ENCODE measurements at places on chromosomes 1 and 21. TPM values are rescaled to one million over a fixed set of nuclear protein-coding genes. Genes with fewer than 3 reads are reported as not detected.

DNA sequence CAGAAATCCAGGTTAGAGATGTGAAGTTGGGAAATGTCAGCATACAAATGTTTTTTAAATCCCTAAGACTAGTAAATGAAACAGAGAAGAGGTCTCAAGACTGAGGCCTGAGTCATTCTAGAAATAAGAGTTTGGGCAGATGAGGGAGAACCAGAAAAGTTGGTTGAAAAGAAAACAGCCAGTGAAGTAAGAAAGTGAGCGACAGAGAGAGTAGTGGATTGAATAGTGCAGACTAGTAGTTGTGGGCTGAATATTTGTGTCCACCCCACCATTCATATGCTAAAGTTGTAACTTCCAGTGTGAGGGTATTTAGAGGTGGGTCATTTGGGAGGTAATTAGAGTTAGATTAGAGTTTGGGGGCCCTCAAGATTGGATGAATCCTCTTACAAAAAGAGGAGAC is 889.2 kb downstream of the TTLL7 start:
- no peak for DNase-seq

DNA sequence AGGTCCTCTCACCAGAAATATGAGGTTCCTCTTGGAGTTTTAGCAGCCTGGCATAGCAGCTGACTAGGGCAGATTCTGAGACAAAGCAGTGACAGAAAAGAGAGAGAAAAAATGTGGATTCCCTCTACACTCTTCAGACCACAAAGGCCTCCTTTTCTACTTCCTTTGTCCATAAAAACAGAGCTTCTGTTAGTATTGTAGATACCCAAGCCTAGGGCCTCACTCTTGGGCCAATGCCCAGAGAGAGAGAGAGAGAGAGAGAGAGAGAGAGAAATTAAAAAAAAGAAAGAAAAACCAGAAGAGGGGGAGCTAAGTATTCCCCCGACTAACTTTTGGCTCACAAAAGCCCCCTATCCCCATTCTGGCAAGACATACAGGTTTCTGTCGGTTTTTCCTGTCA is 2.4 kb upstream of the ZRANB2 start:
- DNase-seq, result no peak

DNA sequence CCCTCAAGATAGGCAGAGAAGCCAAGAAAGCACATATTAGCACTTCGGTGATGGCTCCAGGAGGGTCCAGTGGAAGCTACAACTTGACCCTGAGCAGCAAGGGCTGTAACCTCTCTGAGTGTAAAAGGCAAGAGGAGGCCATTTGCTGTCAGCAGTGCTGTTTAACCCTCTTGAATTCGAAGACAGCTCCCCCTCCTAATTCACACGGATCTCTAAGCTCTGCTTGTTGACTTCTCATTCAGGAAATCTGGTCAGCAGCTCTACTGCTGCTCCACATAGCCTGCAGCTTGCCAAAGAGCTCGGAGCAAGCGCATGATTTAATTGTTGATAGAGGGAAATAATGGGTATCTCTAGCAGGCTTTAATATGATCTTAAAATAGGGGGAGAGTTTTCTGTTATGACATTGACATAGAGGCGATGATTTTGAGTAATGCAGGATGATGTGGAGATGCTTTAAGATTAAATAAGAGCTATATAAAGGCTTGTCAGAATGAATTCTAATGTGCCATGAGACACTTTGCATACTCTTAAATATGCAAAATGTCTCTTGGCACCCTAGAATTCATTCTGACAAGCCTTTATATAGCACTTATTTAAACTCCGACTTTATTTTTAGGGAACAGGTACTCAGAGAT is 79.4 kb upstream of the USH2A start:
- no peak for DNase-seq

GRCh38 chr1:178263341-178263740 is 169.4 kb downstream of the RASAL2 start:
- DNase-seq, result no peak

DNA sequence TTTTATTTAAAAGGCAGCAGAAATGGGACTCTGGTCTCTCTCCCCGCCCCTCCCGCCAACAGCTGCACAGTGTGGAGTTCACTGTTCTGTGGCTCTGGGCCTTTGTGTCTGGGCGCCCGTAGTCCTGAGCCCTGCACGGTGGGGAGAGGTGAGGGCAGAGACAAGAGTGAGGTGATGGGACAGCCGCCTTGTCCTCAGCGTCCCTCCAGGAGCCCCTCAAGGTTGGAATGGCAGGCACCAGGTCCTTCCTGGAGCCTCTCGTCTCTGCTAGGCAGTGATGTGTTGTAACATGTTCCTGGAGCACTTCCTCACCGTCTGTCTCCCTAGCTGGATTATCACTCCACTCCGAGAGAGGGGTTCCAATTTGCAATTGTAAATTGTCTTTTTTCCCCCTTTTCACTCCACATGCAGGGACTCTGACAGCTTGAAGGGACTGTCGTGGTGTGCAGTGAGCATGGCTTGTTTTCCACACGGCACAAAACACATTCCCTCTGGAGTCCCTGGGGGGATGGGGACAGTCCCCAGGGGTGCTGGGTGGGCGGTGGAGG is 44.6 kb upstream of the C1orf174 start:
- no peak for DNase-seq

DNA sequence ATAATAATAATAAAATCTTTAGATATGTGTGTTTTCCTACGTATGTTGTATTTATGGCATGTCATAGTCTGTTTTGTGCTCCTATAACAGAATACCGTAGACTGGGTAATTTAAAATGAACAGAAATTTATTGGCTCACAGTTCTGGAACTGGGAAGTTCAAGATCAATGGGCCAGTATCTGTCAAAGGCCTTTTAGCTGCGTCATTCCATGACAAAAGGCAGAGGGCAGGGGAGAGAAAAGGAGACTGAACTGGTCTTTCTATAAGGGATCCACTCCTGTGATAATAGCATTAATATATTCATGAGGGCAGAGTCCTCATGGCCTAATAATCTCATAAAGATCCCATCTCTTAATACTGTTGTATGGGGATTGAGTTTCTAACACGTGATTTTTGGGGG is 7.1 kb upstream of the SFT2D2 start:
- no peak for DNase-seq

DNA sequence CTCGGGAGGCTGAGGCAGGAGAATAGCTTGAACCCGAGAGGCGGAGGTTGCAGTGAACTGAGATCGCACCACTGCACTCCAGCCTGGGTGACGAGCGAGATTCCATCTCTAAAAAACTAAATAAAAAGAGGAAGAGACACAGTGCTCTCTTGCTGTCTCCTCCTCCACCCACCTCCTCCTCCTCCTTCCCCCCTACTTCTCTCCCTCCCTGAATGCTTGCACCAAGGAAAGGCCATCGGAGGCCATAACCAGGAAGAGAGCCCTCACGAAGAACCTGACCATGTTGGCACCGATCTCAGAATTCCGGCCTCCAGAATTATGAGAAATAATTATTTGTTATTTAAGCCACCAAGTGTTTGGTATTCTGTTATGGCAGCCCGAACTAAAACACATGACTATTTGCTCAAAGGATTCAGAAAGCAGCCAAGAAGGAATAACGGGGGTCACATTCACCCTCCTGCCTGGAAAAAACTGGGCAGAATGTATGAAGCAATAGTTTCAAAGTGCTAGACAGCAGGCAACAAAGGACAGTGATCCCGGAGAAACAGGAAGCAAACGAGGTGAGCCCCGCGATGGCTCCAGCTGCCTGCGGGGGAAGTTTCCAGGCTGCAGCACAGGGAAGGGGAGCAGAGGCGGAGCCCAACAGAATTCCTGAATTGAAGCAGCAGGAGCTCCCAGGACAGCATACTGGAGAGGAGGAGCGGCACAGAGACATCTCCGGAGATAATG is 35.8 kb downstream of the LDLRAD1 start:
- DNase-seq, result no peak

GRCh38 chr1:65165269-65165993 is 17.4 kb downstream of the AK4 start:
- DNase-seq, result no peak

- DNase-seq, result no peak
Observed at GRCh38 chr21:23574932-23575331, 2032.3 kb downstream of the MRPL39 start.

DNA sequence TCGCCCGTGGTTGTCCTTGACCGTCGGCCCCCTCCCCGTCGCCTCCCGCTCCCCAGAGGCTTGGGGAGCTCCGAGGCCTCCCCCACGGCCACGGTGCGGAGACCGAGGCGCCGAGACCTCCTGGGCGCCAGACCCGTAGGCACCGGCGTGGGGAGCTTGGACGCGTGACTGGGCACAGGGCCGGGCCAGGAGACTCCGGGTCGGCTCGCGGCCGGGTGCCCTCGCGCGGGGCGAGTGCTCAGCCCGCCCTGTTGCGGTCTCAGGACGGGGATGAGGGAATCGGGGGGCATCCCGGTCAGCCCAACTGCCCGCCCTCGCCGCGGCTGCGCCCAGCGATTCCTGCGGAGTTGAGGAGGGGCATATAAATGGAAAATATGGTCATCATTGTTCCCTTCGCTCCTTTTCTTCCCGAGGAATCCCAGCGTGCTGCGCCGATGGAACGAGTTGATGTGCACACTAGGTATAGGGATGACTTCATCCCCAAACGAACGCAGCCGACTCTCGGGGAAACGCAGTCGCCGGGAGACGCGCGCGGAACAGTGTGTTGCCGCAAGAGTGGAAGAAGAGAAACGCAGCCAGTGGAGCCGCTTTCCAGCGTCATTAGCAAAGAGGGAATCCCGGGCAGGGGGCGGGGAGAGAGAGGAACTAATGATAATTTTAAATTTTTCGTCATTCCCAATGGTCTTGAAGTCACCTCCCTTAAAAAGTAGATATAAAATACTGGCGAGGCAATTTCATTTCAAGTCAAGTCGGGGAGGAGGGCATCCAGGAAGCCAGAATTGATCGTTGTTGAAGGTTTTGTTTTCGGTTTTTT is 747 bp upstream of the ENAH start:
- peak; percentile 48 for DNase-seq

GRCh38 chr1:75980972-75981897 is 49.0 kb upstream of the ASB17 start:
- no peak for DNase-seq

GRCh38 chr1:183318433-183318832 is 99.7 kb downstream of the NMNAT2 start:
- peak; percentile 65 for DNase-seq

- DNase-seq, result peak; percentile 65
Observed at GRCh38 chr1:235079443-235080296, 49.0 kb downstream of the TOMM20 start.

DNA sequence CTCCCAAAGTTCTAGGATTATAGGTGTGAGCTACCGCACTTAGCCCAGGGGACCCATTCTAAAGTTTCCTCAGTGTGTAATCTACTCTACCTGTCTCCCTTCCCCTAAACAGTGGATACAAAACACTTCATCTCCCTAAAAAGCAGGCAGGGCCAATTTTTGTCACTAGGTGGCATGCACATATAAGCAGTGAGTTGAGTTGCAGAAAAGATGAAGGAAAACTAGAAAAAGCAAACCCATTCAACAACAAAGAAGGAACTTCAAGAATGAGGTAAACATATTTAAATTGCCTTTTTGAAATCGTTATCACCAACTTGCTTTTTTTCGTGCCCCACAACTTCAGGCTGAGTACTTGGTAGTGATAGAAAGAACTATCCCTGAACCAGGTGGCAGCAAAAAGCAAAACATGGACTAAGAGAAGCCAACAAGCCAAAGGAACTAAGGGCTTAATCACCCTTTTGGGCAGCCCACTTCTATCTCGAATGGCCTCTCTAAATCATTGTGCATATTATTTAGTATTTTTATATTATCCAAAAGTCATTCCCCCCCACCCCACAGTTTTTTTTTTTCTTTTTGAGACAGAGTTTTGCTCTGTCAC is 19.7 kb upstream of the ALDH9A1 start:
- DNase-seq, result peak; percentile 45

GRCh38 chr1:187275985-187276575 is 447.3 kb downstream of the PLA2G4A start:
- no peak for DNase-seq

DNA sequence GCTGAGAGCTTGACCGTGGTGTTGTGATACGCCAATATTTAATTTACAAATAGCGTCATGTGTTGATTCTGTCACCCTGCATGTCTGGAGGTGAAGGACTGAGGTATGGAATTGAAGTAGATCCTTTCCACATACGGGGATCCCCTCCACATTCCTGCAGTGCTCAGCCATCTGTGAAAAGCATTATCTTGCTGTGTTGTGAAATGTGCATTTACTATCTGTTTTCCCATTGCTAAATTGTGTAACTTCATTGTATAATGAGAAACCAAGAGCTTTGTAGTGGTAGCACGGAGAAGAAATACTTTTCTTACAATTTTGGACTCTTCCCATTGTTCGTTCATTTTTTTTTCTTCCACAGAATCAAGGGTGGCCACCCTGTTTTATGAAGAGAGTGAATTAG is 577.3 kb upstream of the ZP4 start:
- no peak for DNase-seq

- DNase-seq, result no peak
Observed at GRCh38 chr1:27427816-27428315, 35.4 kb downstream of the GPR3 start.

DNA sequence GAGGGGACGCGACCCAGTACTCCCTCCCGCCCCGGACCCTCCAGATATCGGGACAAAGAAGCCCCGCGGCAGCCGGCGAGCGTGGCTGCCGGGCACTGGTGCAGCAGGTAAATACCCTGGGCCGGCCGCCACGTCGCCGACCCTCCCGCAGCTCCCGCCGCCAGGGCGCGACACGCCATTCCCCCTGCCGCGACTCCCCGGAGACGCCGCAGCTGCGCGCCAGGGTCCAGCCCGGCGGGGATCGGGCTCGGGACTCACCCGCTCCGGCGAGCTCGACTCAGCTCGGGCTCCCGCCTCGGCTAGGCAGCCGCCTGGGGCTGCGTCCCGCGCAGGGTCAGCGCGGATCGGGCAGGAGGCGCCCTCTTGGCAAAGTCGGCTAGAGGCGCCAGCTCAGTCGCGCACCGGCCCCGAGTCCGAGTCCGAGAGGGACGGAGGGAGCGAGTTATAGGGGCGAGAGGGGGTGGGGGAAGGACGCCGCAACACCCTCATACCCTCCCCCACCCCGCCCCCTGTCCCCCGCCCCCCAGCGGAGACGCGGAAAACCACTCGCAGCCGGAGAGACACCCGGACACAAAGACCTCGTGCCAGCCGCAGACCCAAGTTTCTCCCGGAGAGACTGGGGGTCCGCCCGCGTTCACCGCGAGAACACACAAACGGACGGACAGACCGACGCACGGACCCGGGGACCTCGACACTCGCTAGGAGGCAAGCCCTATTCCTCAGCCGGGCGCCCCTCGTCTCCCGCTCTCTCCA is 985 bp downstream of the SYT6 start:
- no peak for DNase-seq

CFHR3 gene
- total RNA-seq, result not detected

PRAMEF6 gene
- total RNA-seq, result not detected

FAM131C gene
- 1.8 TPM for total RNA-seq

MANEAL gene
- total RNA-seq, result 23.2 TPM

AIM2 gene
- total RNA-seq, result 4.4 TPM

LENEP gene
- 1.5 TPM for total RNA-seq

CD244 gene
- total RNA-seq, result not detected

WLS gene
- total RNA-seq, result 52.9 TPM

TACSTD2 gene
- 0.27 TPM for total RNA-seq

Measured in cerebellum (tissue), 4 donors.